ENCODE measurements at places on chromosomes 12 and 14. TPM values are rescaled to one million over a fixed set of nuclear protein-coding genes. Genes with fewer than 3 reads are reported as not detected.

GRCh38 chr14:64423987-64424386, 35.8 kb downstream of the MTHFD1 start:
- no peaks in the 10 kb centered on the region for H3K4me1 ChIP-seq
- H3K27ac ChIP-seq, result no peak overlapping the region
- no peaks in the 10 kb centered on the region for H3K27me3 ChIP-seq
- no peak overlapping the region for H3K4me3 ChIP-seq
- no peak for DNase-seq
- H3K36me3 ChIP-seq, result peaks cover 49% of the 10 kb centered on the region

DNA sequence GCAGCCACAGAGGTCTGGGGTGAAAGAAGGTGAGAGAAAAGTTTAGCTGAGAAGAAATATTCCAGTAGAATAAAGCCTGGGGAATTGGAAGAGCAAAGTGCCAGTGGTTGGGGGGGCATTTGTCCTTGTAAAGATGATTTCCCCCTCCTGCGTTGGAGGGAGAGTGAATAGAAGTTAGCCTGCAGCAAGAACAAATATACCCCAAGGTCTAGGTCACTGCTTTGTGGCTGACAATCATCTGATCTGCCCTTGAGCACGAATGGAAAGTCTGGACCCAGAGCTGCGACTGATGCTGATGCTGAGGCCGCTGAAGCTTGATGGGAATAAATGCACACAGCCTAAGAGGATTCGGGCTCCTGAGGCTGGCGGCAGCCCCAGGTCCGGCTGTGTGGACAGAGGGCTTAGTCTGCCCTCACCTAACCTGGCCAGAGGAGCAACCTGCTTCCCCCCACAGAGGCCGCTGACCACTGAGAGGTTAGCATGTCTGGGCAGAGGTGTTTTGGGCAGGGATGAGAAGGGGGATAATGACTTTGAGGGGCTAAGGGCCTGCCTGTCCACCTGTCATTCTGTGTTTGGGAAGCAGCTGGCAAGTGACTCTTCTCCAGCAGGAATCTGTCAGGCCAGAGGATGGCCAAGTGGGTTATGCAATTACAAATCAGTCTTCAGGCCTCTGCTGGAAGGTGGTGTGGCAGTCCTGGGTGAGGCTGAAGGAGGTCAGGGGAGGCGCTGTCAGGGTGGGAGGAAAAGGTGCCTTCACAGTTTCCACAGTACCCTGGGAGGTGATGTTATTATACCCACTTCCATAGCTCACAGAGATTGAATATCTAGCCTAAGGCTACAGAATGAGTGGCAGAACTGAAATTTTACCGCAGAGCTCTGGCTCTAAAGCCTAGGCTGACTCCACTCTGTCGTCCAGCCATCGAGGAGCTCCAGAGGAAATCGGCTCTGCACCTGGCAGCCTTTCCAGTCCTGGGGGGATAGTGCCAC, 11.7 kb downstream of the TUBA1C start:
- no peaks in the 10 kb centered on the region for H3K27me3 ChIP-seq
- peaks cover 4% of the 10 kb centered on the region for H3K36me3 ChIP-seq
- no peaks in the 10 kb centered on the region for H3K4me1 ChIP-seq
- no peak overlapping the region for H3K4me3 ChIP-seq
- no peak overlapping the region for H3K27ac ChIP-seq
- DNase-seq, result no peak

The WNT5B gene
- 3.0 TPM for total RNA-seq

The FZD10 gene
- total RNA-seq, result 0.19 TPM

Data from right atrium auricular region (tissue), 2 donors.